ENCODE measurements at places on chromosomes 6 and 20.

- no peak for DNase-seq
Measured at GRCh38 chr6:148869585-148869984, 122.8 kb downstream of the UST start.

DNA sequence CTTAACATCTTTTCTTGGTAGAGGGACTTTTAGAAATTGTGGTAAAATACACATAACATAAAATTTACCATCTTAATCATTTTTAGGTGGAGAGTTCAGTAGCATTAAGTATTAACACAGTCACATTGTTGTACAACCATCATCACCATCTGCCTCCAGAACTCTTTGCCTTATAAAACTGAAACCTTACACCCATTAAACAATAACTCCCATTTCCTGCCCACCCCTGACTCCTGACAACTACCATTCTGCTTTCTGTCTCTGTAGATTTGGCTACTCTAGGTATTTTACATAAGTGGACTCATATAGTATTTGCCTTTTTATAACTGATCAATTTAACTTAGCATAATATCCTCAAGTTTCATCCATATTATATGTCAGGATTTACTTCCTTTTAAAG lies 88.7 kb downstream of the ZHX3 start:
- DNase-seq: no peak

DNA sequence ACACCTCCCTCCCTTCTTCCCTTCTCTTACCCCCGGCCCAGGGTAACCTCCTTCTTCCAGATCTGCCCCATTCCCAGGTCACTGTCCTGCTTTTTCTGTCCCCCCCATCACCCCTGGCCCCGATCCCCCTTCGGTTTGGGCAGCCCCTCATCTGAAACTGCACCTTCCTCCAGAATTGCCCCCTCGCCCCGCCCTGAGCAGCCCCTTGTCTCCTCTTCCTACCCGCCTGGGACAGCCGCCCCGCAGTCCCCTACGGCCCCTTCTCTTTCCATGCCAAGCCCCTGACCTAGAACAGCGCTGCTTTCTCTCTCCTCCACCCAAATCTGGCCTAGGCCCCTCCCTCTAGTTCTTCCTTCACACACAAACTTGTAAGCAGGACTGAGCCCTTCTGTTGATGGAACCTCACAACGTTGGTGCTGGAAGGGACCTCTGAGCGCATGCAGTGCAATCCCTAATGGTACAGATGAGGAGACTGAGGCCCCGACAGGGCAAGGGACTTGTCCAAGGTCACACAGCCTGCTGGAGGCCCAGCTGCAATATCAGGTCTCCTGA lies 630 bp downstream of the PPP2R5D start:
- DNase-seq: no peak

GRCh38 chr6:89368999-89369398 lies 16.5 kb upstream of the UBE2J1 start:
- no peak for DNase-seq

DNA sequence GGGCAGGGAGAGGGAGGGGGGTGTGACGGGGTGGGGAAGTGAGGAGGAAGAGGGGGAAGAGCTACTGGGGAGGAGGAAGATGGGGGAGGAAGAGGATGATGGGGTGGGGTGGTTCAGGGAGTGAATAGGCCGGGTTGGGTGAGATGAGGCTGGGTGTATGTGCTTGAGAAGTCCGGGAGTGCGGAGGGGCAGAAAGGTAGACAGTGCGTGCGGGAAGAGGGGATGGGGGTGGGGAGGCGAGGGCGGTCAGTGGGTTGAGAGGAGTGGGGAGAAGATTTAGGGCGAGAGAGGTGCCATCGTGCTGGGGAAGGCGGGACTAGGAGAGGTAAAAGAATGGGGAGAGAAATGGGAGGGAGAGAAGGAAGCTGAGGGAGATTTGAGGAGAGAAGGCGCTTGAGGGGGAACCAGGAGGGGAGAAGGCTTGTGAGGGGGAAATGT lies 30.9 kb upstream of the NOTCH4 start:
- DNase-seq: no peak

- no peak for DNase-seq
Measured at GRCh38 chr6:11718463-11718862, 60.1 kb downstream of the ADTRP start.

- DNase-seq: no peak
Measured at GRCh38 chr6:117956386-117956785, 49.3 kb downstream of the SLC35F1 start.

DNA sequence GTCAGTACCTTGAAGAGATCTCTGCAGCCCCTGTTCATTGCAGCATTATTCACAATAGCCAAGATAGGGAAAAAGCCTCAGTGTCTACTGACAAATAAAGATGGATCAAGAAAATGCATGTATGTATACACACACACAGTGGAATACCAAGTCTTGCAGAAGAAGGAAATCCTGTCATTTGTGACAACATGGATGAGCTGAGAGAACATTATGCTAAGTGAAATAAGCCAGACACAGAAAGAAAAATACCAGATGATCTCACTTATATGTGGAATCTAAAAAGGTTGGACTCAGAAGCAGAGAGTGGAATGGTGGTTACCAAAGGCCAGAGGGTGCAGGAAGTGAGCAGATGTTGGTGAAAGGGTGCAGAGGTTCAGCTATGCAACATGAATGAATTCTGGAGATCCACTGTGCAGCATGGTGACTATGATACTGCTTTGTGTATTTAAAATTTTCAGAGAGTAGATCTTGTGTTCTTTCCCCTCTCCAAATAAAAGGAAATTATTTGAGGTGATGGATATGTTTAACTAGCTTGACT lies 11.0 kb upstream of the SLC22A1 start:
- no peak for DNase-seq

- DNase-seq: no peak
Measured at GRCh38 chr6:5085648-5086293, 630 bp downstream of the PPP1R3G start.

- DNase-seq: no peak
Measured at GRCh38 chr6:44735630-44735963, 348.1 kb downstream of the CDC5L start.

DNA sequence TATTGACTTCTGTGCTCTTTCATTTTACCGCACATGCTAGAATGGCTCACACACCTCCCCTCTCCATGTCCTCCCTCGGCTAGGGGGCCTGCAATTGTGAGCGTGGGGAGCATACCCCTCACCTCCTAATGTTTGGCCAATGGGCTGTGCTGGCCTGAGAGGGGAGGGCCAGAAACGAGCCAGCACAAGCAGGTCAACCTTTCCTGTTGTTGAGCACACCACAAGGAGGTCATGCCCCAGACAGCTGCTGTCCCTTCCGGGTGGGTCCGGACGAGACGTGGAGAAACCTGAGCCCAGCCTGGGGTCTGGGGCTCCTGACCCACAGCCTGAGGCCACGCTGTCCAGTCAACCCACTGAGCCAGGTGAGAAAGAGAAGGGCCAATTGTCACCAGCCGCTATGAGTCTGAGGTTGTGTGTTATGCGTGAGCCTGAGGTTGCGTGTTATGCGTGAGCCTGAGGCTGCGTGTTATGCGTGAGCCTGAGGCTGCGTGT lies 77.4 kb downstream of the TTLL2 start:
- DNase-seq: no peak

- DNase-seq: no peak
Measured at GRCh38 chr6:85614780-85615179, 21.1 kb upstream of the SNX14 start.

DNA sequence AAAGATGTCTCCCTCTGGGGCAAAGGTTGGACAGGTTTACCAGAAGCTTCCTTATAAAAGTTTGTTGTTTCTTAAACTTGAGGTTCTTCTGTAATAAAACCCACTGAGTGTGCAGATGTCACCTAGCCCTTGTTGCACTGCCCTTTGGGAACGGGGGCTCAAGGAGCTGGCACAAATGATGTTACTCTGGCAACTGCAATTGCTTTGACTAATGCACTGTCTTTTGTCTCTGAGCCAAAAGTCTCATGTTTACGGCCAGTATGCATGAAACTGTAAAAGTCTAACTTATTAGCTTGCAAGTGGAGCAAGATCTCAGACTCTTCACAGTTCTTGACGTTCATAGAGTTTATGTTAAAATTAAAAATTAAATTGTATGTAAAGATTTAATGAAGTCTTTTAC lies 655.7 kb downstream of the EPHA7 start:
- DNase-seq: no peak

GRCh38 chr6:116190550-116190949 lies 63.3 kb downstream of the TSPYL4 start:
- no peak for DNase-seq

DNA sequence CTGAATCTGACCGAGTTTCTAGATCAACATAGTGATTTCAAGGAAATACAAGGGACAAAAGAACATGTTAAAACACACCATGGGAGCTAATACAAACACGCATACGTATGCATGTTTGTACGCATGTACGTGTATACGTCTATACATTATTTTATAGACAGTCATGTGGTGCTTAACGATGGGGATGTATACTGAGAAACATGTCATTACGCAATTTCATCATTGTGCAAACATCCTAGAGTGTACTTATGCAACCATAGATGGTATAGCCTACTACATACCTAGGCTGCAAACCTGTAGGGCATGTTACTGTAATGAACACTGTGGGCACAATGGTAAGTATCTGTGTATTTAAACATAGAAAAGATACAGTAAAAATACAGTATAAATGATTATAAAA lies 25.0 kb upstream of the NELFCD start:
- DNase-seq: no peak

DNA sequence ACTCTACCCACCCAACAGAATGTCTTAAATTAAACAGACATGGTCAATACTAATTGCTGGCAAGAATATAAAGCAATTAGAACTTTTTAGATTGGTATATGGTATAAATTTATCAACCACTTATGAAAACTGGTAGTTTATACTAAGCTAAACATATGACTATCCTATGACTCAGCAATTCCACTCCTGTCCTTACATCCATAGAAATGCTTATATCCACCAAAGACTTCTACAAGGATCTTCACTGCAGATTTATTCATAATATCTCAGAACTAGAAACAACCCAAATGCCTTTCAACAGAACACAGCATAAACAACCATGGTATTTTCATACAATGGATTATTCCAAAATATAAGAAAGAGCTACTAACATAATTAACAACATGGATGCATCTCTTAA lies 4.6 kb downstream of the ZNF184 start:
- DNase-seq: no peak

- DNase-seq: no peak
Measured at GRCh38 chr20:34583544-34583943, 25.0 kb downstream of the MAP1LC3A start.

DNA sequence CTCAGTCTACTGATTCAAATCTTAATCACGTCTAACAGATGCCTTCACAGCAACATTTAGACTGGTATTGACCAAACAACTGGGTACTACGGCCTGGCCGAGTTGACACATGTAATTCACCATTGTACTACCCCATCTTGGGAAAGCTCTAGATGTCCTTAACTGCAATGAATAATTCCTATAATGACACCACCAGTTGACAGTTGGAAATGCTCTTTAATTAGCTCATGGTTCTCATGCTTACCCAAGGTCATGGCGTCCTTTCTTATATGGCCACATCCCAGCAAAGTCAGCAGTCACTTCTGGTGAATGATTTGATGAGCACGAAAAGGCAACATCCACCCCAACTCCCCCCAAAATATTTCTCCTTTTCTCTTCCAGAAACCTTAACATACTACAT lies 150.9 kb downstream of the MYLK4 start:
- no peak for DNase-seq

- no peak for DNase-seq
Measured at GRCh38 chr6:16904957-16905356, 143.7 kb upstream of the ATXN1 start.

DNA sequence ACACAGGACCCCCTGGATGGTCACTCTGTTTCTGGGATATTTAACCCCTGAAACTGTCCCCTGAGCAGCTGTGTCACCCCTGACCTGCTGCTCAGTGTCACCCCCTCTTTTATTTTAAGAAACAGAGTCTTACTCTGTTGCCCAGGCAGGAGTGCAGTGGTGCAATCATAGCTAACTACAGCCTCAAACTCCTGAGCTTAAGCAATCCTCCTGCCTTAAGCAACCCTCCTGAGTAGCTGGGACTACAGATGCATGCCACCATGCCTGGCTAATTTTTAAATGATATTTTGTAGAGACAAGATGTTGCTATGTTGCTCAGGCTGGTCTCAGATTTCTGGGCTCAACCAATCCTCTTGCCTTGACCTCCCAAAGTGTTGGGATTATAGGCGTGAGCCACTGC lies 21.5 kb upstream of the GTSF1L start:
- no peak for DNase-seq

DNA sequence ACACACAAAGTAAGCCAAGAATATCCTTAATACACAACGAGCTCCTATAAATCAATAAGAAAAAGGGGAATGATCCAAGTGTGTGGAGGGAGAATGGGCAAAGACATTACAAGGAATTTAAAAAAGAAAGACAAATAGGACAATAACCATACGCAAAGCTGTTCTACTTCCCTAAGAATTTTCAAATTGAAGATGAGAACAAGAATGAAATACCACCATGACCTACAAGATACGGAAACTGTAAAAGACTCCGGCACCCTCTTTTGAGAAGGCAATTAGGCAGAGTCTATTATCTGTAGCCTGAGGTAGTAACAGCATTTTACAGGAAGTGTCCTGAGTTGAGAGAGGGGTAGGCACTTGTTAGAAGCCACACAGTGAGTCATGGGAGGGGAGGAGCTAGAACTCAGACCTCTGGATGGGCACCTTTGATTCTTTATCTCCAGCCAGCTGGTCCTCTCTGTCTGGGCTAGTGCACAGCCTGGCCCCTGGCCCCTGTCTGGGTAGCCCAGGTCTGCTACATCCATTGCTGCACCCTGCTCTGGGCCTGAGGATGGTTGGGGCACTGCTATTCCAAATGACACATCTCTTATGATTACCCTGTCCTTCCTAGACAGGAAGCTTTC lies 15.3 kb downstream of the RSPO4 start:
- DNase-seq: no peak

- no peak for DNase-seq
Measured at GRCh38 chr20:17971300-17972013, 2.6 kb downstream of the MGME1 start.

DNA sequence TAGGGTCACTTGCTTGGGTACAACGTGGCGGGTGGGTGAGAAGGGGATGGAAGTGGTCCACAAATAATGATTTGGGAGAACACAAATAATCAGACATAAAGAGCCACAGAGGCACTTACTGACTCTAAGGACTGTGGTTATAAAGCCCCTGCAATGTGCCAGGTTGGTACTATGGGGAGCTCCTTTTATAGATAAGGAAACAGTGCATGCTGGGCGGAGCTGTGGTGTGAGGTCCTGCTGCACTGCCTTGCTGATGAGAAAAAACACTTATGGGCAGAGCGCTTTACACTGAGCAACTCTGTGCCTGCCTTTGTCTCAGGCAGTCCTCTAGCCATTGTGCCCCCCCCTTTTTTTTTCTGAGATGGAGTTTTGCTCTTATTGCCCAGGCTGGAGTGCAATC lies 29.1 kb upstream of the SCRT2 start:
- DNase-seq: no peak

GRCh38 chr6:125067552-125067951 lies 86.0 kb upstream of the TPD52L1 start:
- DNase-seq: no peak

GRCh38 chr20:12744037-12744436 lies 264.7 kb upstream of the SPTLC3 start:
- no peak for DNase-seq

- DNase-seq: no peak
Measured at GRCh38 chr6:44959651-44960050, 368.5 kb upstream of the RUNX2 start.

- DNase-seq: no peak
Measured at GRCh38 chr20:51412951-51413481, 129.5 kb downstream of the NFATC2 start.

Measured in stimulated activated CD4-positive, alpha-beta T cell treated with anti-CD3 and anti-CD28 coated beads, Interleukin-15, amount 100 ng/mL, for 48 hours (primary cell).